CD4-positive, alpha-beta T cell treated with Interleukin-4 for 1 hour (primary cell): ENCODE measurements at places on chromosomes 5 and 9.

DNA sequence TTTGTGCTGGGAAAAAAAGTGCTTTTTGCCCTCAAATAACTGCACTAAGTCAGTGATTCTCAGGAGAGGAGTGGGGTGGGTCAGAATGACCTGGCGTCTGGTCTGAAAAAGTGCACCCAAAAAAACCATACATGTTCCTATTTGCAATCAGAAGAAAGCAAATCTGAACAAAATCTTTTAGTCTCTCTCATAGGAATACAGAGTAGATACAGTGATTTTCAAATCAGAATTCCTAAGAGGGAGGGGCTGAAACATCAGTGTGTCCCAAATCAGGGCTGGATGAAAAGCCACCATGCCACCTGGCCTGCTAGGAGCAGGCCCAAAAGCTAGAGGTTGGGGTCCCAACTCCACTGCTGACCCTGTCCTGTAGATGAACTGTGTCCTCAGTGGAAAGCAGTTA is 66.8 kb downstream of the RAPGEF1 start:
- no peak for DNase-seq

GRCh38 chr9:110812886-110813285 is 144.3 kb downstream of the MUSK start:
- no peak for DNase-seq

- DNase-seq: no peak
Measured at GRCh38 chr5:142427015-142427364, 102.2 kb upstream of the SPRY4 start.

DNA sequence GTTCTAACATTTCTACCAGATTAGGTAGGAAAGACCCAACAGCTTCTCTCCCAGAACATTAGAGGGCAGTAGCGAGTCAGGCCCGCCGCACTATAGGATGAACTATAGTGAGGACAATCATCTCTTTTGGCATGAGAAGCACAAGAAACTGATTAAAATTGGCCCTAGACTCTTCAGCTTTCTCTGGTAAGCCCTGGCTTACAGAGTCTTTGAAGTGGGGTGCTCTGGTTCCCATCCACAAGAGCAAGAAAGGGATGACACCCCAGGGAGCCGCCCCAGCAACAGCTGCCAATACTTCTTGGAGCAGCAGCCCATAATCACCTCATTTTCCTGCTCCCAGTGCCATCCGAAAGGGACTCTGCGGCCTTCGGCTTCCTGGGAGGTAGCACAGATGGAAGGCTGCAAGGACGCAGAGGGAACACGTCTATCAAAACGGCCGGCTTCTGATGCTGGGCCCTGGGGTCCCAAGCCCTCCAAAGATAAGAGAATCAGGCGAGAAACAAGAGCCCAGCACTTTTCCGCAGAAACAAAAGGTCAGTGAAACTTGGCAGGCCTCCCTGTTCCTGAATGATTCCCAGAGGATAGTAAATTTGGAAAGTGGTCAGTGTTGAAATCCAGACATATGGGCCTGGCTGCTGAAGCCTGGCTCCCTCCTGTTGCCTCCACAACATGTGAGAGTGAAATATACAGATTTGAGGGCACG is 69.3 kb downstream of the HSD17B3 start:
- no peak for DNase-seq

- DNase-seq: peak; percentile 12
Measured at GRCh38 chr5:31855134-31856040, 216.5 kb downstream of the PDZD2 start.

- peak; percentile 66 for DNase-seq
Measured at GRCh38 chr5:154179846-154180710, 10.5 kb upstream of the GALNT10 start.

DNA sequence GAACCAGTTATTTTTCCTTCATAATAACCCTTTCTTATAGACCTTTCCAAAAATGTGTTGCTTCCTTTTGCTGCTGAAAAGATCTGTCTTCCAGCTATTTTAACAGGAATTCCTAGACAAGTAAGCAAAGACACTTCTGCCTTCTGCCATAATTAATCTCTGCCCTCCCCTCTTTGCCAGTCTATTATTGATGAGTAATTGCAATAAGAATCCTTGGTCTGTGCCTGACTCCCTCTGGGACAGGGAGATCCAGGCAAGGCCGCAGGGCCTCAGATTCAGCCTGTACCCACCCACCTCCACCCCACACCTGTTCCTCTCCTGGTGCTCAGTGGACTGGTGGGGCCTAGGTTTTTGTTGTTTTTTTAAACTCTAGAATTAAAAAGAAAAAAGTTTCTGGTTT is 8.3 kb downstream of the FOXD1 start:
- no peak for DNase-seq

DNA sequence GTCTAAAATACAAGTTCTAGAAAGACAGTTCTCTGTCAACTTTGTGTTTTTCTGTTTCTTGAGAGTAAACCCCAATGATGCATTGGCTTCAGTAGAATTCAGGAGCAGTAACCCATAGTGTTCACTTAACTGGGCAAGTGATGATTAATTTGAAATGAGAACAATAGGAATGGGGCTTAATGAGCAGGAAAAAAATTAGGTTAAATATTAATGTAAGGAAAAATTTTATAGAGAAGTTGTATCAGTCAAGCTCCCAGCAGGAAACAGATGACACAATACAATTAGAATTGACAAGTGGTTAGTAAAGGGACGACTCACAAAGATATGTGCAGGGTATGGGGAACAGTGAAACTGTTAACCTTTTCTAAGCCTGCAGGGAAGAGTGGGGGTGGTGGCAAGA is 38.2 kb downstream of the ENTREP1 start:
- no peak for DNase-seq

- no peak for DNase-seq
Measured at GRCh38 chr5:17364987-17365810, 132.8 kb upstream of the TAF11L2 start.

DNA sequence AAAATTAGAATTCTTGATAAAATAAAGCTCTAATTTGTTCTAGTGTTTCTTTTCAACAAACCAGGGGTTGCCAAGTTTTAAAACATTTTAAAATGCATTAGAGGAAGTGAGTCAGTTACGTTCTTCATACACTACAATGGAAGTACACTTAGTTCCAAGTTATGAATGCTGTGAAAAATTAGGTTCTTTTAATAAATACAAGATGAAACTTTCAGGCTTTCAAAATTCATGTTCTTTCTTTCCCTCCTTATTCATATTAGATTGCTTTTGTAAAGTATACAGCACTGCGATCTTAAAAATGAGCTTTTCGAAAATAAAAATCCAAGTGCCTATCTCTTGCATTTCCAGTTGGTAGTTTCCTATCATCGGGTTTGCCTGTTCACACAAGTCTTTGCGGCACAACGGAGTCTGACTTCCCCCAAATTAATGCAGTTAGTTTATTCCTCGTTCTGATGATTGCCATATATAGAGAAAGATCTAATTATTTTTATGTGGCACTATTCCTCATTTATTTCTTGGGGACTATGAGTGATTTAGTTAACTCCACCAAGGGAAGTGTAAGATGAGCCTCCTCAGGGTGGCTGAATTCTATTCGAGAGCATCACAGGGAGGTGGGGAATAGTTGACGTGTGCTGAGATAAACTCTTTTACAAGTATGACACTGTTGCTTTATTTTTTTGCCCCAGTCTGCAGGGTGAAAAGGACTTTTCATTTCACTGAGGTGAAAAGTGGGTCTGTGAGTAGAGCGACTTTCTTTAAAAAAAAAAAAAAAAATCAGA is 238.2 kb downstream of the CD180 start:
- no peak for DNase-seq

DNA sequence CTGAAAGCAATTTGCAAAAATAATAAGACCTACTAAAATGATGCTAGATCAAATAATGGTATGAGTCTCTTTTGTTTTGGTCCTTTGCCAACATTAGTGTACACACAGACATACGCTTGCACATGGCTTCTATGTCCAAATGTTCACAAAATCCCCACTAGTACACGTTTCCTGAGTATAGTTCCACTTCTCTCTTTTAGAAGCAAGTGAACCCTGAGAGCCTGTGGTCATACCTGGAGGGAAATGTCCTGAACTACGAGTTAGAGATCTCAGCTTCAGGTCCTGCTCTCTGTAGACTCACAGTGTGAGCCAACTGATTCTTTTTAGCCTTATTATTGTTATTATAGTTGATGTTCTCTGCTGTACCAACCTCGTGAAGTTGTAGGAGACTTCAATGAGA is 47.3 kb upstream of the ACTBL2 start:
- no peak for DNase-seq

DNA sequence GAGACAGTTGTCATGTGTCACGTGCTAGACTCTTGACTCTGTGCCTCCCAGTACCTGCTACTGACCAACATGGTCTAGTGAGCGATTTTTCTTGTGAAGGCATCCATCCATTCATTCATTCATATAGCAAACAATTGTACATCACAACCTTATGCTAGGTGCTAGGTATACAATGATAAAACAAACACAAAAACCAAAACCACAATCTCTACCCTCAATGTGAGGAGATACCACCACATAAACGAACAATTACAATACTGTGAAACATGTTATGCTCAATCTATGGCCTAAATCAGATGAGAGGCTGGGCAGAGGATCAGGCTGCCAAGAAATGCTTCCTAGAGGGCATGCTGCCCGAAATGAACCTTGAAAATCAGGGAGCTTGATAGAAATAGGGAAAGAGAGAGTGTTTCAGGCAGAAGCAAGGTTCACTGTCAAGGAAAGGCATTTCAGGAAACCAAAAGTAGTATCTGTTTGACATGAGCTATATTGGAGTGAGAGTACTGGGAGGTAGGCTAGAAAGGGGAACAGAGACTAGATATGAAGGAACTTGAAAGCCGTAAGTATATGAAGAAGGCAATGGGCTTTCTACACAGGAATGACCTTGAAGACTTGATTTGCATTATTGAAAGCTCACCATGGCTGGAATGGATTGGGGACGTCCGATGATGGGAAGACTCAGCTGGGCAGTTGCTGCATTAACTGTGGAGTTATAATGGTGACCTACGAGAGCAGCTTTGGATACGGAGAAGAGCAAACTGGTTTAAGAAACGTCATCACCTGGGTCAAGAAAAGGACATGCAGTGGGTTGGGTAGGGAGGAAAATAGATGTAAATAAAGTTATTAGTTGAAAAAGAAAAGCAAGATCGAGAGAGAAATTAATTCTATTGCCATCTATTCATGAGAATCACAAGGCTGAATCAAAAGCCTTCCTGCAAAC is 90.1 kb downstream of the THBS4 start:
- no peak for DNase-seq

DNA sequence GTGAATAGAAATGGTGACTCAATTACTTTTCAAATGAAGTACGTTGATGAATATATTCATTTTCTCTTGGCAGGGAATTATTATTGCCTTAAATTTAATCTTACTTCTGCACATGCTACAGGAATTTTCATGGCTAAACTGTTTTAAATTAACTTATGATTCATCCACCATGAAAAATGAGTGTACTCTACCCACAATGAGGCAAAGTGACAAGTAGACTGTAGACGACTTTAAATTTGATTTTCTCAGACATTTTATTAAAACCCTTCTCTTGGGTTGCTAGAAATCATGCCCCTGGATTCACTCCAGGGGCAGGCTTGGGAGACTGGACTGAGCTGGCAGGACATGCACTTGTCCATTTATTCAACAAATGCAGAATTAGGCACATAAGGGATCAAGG is 23.5 kb upstream of the ERAP2 start:
- no peak for DNase-seq

- no peak for DNase-seq
Measured at GRCh38 chr5:124000538-124000937, 488.6 kb downstream of the CSNK1G3 start.

DNA sequence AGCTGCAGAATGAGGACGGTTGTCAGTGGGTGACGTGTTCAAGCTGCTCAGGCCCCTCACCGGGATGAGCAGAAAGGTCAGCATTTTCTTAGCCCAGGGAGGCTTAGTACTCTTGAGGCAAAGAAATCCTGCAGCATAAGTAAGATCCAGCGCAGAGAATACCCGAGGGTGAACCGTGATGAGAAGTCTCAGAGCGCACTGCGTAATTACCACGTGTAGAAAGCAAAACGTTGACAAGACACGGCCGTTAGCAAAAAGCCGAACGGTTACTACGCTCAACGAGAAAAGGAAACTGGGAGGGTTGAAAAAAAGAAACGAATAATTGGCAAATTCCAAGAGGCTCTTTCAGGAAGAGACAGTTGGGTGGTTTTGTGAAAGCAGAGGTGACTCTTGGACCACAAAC is 104.0 kb downstream of the COL23A1 start:
- DNase-seq: no peak

- no peak for DNase-seq
Measured at GRCh38 chr5:98905857-98906688, 22.7 kb downstream of the CHD1 start.

DNA sequence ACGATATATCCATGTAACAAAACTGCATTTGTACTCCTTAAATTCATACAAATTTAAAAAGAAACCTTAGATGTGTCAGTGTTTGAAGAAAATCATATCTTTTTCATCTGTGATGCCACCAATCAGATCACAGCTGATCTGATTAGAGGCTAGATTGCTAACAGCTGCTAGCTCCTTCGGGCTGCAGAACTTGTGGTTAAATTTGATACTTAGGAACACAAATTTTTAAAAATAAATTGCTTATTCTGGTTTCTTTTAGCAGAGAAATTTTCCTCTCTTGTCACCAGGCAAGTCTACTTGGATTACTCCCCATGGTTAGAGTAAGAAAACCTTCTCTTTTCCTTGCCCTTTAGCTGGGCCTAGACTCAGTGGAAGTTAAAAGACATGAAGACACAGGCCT is 94.6 kb upstream of the RANBP6 start:
- DNase-seq: no peak

DNA sequence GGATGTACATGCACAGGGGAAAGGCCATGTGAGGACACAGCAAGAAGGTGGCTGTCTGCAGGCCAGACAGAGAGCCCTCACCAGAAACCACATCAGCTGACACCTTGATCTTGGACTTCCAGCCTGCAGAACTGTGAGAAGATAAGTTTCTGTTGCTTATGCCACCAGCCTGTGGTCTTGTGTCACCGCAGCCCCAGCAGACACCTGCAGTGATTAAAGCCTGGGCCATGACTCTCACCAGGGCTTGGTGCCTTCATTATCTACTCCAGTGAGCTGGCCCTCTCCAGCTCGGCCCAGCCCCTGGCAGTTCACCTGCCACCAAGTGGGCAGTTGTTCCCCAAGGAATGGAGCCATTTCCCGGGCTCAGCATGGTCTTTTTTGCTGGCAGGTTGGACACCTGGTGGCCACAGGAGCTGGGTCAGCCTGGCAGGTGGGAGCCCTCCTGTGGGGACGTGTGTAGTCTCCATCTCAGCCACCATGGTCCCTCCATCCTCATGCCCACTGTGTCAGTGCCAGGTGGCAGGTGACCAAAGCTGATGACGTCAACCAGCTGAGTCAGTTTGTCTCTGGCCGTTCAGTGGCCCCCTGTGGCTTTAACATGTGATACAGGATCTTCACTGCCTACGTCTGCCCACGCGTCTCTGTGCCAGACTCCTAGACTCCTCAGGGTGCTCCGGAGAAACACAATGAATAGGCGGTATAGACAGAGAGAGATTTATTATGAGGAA is 99.9 kb upstream of the PPP1R26 start:
- no peak for DNase-seq

- DNase-seq: peak; percentile 88
Measured at GRCh38 chr5:132820162-132820754, 7.2 kb downstream of the SOWAHA start.

DNA sequence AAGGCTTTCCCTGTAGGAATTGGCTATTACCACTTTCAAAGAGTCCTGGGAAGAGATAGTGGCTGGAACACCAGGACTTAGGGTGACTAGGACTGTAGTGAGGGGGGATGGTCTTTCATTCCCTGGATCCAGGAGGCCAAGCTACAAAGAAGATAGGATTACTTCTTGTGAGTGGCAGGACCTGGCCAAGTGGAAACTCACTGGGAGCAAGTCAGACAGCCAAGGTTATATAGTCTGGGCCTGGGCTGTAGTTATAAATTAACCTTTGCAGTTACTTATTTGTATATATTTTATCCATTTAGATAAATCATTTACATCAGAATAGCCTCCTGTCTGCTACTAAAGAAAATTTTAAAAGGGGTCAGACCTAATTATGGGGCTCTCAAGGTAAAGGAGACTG is 124.3 kb downstream of the TLR4 start:
- DNase-seq: no peak
